Mucosa of descending colon (tissue), 3 donors: ENCODE measurements at places on chromosomes 16 and 17.
A peak's percentile ranks its signal among the peaks of the same experiment; 100 is the strongest.

DNA sequence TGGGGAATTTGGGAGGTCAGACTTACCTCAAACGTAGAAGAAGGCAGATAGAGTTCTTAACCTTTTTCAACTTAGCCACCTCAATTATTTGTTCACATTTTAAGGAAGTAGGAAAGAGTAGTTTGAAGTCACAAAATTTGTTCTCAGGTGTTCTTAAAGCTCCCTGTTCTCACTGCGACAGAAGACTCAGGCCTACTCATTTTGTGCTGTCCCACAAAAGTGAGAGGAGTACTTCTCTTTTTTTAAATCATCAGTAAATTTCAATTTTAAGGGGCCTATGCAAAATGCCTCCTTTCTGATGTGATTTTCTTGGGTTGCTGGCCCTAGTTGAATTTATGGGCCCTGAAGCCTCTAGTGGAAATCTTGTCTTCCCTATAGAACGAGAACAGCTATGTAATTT is 133.4 kb downstream of the MAP2K6 start:
- DNase-seq = no peak

DNA sequence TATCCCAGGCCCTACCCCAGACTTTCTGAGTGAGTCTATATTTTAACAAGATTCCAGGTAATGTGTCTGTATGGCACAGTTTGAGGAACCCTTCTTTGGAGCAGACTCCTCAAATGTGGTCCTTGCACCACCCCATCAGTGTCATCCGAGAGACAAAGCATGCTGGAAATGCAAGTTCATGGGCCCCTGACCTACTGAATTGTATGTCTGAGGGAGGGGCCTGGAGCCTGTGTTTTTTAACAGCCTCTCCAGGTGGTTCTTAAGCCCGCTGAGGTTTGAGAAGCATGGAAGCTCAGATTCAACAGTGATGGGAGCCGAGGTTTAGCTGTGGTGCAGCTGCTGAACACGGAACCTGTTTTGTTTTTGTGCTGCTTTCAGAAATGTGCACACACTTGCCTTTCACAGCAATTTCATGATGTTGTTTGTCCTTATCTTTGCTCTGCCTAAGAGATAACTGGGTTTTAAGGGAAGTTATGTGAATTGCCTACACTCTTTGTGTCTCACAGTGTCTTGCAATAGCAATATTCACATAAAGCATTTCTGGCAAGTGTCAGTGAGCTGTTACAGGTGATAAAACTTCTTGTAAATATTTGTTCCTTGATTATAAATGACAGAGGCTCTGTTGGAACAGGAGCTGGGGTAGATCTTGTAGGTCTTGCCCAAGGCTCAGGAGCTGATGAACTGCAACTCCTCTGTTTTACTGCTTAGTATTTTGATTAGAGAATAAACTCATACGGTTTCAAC is 32.0 kb upstream of the IL34 start:
- DNase-seq = no peak

DNA sequence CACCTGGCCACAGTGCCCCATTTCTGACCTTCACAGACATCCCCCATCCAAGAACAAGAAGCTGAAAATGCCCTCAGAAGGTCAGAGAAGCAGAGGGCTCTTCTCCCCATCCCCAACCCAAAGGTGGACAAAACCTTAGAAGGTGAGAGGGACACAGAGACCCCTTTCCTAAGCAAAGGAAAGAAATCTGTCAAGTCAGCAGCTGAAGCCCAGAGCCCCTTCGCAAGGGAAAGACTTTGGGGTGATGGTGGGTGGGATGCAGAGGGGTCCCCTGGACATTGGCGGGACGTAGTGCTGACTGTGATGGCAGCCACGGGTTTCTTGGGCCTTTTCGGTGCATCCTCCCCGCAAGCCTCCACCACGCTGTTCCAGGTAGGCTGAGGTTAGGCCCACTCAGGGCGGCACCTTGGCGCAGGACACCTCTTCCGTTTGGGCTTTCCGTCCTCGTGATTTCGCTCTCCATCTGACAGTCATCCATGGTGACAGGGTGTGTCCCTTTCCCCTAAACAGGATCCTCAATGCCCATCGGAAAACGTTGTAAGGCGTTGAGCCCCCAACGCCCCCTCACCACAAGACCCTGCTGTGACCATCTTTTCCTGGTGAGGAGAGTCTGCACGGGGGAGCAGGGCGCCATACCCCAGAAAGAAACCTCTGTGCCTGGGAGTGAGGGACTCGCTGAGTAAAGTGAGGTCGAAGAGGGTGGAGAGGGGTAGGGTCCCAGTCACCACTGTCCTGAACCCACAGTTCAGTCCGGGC is 10.7 kb upstream of the GSDMA start:
- peak; percentile 68 for DNase-seq

DNA sequence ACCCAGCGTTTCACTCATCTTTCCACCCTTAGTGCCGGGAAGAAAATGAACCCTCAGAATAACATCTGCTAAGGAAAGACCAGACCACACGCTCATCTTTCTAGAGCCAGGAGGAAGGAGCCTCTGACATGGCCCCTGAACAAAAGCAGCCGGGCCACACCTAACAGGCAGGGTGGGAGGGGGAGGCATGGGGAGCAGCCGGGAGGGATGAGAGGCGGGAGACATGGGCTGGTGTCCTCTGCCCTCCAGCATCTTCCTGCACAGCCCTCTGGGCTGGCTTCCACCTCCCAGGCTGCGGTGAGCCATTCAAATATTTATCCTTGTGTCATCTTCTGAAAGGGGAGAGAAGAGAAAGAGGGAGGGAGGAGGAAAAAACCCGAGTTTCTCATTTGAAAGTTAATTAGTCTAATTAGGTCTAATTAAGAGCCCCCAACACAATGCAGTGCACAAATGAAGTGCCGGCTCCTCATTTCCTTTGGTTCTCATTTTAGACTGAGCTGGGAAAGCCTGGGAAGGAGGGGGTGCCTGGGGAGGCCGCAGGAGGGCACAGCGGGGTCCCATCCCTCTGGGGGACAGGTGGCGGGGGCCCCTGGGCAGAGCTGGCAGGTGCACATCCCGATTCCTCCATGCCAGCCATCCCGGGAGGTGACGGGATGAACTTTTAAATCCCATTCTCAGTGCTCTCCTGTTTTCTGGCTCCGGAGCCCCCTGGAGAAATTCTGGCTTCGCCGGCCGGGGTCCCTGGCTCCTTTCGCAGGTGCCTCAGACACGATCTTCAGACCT is 90.5 kb downstream of the ENGASE start:
- no peak for DNase-seq

GRCh38 chr17:28433721-28434120 is 27.7 kb upstream of the SLC46A1 start:
- no peak for DNase-seq

GRCh38 chr16:55369151-55369550 is 45.1 kb downstream of the IRX6 start:
- no peak for DNase-seq

- DNase-seq = no peak
These were observed 153.3 kb downstream of the CHD9 start for GRCh38 chr16:53207810-53208752.

- DNase-seq = no peak
These were observed 39.2 kb upstream of the CCR7 start for GRCh38 chr17:40604327-40605080.

DNA sequence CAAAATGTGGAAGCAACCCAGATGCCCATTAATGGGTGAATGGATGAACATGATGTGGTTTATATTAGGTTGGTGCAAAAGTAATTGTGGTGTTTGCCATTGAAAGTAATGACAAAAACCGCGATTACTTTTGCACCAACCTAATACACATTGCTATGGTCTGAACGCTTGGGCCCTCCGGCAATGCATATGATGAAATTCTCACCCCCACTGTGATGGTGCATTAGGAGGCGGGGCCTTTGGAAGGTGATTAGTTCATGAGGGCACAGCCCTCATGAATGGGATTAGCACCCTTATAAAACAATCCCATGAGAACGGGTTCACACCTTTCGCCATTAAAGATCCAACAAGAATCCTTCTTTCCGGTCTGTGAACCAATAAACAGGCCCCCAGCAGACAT is 25.3 kb upstream of the PRM1 start:
- DNase-seq = no peak

GRCh38 chr16:13968835-13969234 is 48.9 kb downstream of the ERCC4 start:
- DNase-seq = no peak

DNA sequence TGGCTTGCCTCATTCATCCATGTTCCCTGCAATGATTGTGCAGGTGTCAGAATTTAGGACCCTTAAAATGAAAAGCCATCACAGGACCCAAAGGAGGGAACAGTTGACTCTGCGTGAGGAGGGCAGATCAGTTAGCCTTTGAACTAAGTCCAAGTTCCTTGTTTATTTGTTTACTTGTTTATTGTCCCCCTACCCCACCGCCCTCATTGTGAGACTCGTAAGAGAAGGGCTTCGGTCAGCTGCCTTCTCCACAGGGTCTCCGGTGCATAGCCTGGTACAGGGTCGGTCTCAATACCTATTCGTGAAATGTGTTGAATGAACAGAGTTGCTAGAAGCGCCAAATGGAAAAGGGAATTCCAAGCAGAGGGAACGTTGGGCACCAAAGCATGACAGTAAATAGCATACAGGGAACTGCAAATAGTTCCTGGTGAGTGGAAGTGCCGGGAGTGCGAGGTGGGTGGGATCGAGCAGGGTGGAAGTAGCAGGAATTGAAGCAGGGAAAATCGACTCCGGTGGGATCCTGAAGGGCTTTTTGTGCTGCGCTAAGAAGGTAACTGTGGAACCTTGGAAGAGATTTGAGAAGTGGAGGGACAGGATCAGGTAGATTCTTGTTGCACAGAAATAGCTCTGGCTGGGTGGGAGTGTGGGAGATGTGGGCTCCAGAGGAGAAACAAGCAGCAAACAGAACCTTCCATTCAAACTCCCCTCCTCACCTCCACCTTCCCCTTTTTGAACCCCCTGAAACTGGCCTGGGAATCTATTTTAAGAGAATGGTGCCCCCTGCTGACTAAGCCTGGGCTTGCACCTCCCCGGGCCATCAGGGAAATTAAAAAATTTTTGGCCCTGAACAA is 12.7 kb downstream of the SLC35B1 start:
- peak; percentile 85 for DNase-seq

- DNase-seq = peak; percentile 78
These were observed 3.9 kb downstream of the SPATA20 start for GRCh38 chr17:50550661-50551432.
